ENCODE measurements at places on chromosomes 4 and X.

- DNase-seq: no peak
These were observed 8.5 kb upstream of the AKAP17A start for GRCh38 chrX:1582686-1583437.

DNA sequence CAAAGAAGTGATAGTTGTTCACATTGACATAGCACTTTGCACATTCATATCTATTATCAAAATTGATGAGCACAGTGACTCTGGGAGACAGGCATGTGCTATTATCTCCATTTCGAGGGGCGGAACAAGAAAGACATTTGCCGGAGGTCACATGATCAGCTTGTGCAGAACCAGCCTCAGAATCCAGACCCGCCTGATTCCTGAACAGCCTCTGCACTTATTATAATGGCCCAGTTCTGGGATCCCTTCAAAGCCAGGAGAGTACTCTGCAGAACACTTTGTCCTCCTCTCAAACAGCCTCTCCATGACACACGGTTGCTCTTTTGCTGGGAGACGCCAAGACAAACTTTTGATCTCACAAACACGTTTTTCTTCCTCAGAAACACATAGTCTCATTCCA is 48.4 kb downstream of the RWDD4 start:
- no peak for DNase-seq

DNA sequence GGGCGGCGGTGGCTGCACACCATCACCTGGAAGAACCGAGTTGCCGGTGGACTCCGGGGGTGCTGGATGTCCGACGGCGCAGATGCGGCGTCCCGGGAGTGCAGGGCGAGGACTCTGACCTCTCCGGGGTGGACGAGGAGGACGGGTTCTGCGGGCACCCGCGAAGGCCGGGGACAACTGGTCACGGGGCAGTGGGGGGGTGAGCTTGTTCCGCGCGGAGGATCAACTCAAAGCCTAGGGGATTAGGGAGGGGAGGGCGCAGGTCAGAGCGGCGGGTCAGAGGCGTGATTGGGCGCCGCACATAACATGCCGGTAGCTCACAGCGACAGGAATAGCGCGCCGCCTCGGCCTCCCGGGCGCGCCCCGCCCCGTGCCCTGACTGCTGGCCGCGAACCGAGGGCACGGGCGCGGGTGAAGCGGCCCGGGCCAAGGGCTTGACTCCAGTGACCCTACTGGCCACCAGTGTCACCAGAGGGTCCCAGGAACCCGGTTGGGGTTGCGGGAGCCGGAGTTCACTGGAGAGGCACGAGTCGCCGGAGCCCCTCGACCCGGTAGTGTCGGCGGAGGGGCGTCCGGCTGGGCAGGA is at the start of gene KLHL34:
Gene KLHL34, minus strand, starts transcription at position 179 of the 586 bp plus-strand sequence. CDS start 542 bp downstream, outside the sequence.
- no peak for DNase-seq

GRCh38 chr4:108113229-108113628 is 55.5 kb downstream of the LEF1 start:
- DNase-seq: peak; percentile 10

DNA sequence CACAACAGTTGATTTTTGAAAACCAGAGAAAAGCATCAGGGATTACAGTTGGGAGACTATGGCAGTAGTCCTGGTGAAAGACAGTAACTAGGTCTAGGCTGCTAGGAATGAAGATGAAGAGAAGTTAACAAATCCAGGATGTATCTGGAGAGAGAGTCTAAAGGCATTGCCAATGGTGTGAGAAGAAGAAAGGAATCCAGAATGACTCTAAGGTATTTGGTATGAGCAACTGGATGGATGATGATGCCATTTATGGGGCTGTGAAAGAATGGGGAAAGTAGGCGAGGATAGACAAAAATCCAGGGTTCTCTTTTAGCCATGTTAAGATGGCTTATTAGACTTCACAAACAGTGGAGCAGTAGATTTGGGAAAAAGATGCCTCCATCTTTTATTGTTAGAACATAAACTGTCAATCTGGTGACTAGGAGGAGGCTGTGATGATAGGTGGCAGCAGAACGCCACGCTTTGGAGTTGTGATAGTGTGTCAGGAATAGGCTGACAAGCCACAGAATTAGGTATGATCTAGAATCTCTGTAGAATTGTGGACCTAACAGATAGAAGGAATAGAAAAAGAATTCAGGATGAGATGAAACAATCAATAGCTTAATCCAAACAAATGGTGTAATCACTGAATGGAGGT is 27.3 kb upstream of the JADE1 start:
- DNase-seq: peak; percentile 66

GRCh38 chrX:19569930-19570329 is 54.6 kb upstream of the MAP3K15 start:
- DNase-seq: no peak

GRCh38 chr4:2940267-2941137 is 22.7 kb downstream of the NOP14 start:
- DNase-seq: no peak

- no peak for DNase-seq
These were observed 5.3 kb downstream of the MYL5 start for GRCh38 chr4:679629-680028.

DNA sequence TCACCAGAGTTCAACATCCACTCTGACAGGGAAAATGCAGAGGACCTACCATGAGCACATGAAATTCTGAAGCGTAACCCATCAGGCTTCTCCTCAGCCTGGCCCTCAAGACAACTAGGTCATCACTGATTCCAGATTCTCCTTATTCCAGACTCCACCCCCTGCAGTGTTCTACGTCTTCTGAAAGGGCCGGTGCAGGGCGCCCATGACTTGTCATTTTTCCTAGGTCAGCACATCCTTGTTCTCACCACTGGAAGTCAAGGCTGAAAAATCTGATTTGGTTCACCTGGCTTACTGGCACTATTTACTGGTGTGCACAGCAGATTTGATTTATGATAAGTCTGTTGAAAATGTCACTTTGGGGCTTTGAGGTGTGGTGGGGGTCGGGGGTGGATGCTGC is 140.9 kb upstream of the KLF3 start:
- DNase-seq: no peak

- DNase-seq: peak; percentile 54
These were observed at the start of gene SPINK2 for GRCh38 chr4:56821381-56822243. Gene SPINK2, minus strand, starts transcription at chr4:56821701. Its CDS starts 39 bp downstream, at chr4:56821662.

GRCh38 chr4:107870916-107871786 is 46.4 kb downstream of the SGMS2 start:
- DNase-seq: no peak

GRCh38 chr4:151418385-151418784 is 9.4 kb downstream of the FHIP1A start:
- DNase-seq: no peak

- no peak for DNase-seq
These were observed 72.4 kb upstream of the MSANTD1 start for GRCh38 chr4:3176367-3177229.

DNA sequence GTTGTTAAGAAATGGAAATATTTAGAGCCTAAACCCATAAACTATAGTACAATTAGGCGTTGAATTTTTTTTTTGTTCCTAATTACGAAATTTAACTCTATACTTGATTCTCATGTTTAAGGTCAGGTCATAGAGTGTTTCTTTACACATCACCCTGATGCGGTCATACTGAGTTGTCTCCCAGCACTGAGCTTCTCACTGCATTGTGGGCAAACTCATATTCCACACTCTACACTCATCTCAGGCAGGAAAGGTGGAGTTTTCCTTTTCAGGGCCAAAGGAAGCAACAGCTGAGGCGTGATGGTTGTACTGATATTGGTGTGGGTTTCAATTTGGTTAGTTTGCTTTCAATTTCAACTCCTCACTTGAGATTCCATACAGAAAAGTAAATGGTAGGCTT is 75.4 kb downstream of the FAT4 start:
- DNase-seq: no peak

- DNase-seq: no peak
These were observed 219.0 kb downstream of the KLHL4 start for GRCh38 chrX:87736576-87736975.

- DNase-seq: no peak
These were observed 301.1 kb downstream of the FRMPD4 start for GRCh38 chrX:12439416-12439815.

- no peak for DNase-seq
These were observed 913.4 kb downstream of the RPA4 start for GRCh38 chrX:97797076-97797475.

DNA sequence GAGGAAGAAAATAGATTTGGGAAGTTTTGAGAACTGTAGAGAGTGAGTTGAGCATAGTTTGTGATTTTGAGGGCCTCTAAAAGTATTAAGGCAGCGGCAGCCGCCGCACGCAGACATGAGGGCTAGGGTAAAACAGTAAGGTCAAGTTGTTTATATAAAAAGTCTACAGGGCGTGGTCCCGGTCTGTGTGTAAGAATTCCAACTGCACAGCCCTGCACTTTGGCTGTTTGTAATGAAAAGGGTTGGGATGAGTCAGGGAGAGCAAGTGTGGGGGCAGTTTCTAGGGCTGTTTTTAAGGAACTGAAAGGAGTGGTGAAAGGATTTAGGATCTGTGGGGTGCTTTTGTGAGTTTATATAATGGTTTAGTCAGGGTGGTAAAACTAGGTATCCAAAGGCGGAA is 55.0 kb downstream of the BEX3 start:
- no peak for DNase-seq

DNA sequence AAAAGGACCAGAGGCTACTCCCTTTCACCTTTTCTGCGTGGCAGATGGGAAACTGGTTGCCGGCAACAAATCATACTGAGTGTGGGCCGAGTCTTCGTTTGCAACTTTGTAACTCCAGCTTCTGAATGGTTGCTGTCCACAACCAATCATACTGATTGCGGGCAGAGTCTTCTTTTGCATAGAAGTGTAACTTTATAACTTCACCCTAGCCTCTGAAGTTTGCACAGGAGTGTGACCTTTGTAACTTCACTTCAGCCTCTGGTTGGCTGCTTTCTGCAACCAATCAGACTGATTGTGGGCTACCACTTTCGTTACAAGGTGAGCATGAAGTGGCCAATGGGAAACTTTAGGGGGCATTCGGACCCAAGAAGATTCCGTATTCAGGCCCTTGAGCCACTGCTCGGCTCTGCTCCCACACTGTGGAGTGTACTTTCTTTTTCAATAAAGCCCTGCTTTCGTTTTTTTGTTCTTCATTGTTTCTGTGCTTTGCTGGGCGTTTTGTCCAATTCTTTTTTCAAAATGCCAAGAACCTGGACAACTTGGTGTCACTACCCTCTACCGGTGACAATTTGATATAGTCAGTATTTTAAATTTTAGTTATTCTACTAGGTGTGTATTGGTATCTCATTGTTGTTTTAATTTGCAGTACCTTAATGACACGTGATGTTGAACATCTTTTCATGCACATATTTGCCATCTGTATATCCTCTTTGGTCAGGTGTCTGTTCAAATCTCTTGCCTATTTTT is 9.0 kb upstream of the PAGE5 start:
- no peak for DNase-seq
